HL-60 (cell line): ENCODE measurements at places on chromosomes 2 and 18.

- no peak for DNase-seq
These were observed 31.7 kb downstream of the MTERF4 start for GRCh38 chr2:241070361-241070760.

GRCh38 chr2:208671886-208672680, 265.5 kb downstream of the PTH2R start:
- DNase-seq, result no peak

- DNase-seq, result no peak
These were observed 50.4 kb downstream of the XDH start for GRCh38 chr2:31363956-31364750.

- DNase-seq, result no peak
These were observed 53.1 kb upstream of the TPO start for GRCh38 chr2:1360144-1360543.

DNA sequence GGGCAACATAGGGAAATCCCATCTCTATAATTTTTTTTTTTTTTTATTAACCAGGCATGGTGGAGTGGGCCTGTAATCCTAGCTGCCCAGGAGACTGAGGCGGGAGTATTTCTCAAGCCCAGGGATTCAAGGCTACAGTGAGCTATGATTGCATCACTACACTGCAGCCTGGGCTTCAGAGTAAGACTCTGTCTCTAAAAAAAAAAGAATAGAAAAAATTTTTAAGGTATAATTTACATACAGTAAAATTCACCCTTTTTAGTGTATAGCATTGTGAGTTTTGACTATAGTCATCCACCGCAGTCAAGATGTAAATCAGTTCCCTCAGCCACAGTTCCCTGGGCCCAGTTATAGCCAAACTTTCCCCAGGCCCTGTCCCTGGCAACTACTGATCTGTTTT, 57.1 kb upstream of the MSH6 start:
- DNase-seq, result no peak

GRCh38 chr2:46400016-46400415, 79.3 kb upstream of the TMEM247 start:
- no peak for DNase-seq

DNA sequence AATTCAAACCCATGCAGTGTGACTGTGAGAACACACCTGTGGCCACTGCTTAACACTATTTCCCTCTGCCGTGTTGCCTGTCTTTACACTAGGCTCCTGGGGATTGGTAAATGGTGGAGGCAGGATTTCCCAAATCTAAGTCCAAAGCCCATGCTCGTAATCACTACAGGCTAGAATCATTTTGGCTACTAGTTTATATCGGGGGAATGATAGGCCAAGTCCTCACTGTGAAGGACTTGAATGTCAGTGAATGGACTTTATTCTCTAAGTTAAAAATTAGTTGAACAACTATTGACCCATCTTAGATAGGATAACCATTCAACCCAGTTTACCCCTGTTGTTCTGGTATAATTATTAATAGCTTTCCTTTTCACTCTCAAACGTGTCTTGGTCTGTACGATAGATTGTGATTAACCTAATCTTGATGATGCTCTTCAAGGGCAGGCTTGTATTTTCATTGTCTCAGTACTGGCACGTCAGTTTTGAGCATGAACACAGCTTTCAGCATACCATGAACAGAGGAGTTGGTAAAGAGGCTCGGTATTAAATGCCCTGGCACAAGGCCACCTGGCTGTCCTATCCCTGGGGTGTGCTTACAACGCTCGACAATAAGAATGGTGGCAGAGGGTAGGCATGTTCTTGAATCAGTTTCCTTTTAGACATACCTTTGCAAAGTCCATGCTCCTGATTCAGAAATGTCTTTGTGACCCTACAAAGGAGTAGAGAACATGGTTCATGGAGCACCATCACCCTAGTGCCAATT, 148.8 kb downstream of the RTN4 start:
- DNase-seq, result no peak

- no peak for DNase-seq
These were observed 41.7 kb upstream of the RND3 start for GRCh38 chr2:150528861-150529801.

- DNase-seq, result no peak
These were observed 12.3 kb downstream of the MEP1B start for GRCh38 chr18:32201948-32202672.

DNA sequence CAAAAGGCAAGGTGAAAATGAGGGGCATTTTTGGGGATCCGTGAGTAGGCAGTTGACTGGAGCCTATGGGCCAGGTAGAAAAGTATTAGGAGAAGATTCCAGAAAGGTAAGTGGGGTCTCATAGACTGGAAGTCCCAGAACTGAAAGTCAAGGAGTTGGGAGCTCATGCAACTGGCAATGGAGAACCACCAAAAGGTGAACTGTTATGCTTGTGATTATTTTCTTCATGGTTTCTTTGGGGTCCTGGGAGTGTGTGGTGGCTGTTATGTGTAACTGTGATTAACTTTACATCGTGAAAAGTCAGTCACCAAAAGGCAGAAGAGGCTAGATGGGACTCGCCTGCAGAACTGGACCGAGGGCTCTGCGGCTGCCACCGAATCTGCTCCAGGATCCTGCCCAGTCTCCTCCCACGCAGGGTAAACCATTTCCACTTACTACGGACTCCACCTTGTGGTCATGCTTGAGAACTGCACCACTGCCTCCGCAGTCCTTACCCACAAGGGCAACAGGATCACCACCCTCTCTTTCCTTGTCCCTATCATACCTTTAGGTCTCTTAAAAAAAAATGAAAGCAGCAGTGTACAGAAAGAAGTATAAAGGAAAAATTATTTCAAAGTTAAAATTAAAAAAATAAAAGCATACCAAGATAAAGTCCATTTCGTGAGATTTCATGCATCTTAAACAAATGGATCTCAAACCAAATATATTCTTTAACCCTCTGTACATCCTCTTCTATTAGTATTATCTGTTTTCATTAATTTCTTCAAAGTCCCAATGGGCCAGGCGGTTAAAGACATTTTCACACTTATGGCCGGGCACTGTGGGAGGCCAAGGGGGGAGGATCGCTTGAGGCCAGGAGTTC, 15.6 kb upstream of the CEP68 start:
- peak; percentile 82 for DNase-seq

DNA sequence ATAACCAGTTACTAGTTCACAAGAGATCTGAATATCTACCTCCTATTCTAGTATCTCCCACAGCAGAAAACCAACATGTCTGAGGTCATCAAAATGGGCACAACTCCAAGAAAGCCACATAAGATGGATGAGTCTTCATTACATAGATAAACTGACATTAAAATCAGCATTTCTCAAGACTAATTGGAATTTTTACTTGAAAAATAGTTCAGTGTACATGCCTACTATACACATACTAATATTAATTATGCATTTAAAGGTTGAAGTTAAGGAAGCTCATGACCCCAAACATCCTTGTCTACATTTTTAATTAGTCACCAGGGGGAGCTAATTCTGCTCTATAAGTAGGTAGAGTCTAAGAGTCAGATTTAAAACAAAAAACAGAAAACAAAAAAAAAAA, 41.9 kb downstream of the ZNF521 start:
- no peak for DNase-seq

DNA sequence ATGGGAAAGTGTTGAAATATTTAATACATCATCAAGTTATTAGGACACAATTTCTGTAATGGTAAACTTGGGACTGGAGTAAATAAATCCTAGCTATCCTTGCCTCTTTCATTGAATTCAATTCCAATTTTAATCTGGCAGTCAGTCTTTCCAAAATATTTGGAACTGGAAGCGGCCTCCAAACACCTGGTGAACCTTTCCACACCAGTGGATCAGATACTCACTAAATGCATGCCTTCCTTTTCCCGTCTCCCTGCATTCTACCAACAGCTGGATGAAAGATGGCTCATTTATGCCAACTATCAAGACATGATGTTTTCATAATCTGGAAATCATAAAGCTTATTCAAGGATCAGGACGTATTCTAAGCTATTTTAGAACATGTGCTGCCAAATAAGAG, 488.2 kb upstream of the SPHKAP start:
- DNase-seq, result no peak

DNA sequence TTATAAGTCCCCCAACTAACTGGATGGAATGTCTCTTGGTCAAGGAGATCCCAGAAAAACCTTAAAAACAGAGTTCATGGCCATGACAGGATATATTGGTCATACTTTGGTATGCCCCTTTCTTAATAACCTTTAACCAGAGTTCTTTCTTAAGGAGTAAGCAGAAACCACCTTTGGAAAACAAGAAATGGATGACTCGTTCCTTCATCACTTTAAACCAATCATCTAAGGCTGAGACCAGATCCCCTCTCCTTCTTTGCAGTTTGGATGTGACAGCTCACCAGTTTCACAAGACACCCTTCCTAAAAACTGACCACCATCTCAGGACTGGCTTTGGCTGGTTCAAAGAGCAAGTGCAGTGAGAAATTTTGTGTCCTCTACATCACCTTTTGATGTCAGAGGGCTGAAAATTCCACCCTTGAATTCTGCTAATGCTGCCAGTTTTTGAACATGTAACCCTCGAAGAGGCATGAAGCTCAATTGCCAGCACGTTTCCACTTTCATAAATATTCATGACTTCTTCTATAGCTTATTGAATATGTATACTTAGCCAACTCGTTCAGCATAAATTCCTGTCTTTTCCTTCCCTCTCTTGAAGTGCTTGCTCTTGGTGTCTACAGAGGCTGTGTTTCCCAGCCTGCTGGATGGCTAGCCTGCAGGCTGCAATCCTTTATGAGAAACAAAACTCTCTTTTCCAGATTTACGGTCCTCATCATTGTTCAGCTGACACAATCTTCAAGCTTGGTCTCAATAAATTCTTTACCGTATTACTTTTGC, 1323.5 kb upstream of the TMEFF2 start:
- DNase-seq, result no peak

- DNase-seq, result no peak
These were observed 47.8 kb upstream of the NT5C1B start for GRCh38 chr2:18637196-18637595.

DNA sequence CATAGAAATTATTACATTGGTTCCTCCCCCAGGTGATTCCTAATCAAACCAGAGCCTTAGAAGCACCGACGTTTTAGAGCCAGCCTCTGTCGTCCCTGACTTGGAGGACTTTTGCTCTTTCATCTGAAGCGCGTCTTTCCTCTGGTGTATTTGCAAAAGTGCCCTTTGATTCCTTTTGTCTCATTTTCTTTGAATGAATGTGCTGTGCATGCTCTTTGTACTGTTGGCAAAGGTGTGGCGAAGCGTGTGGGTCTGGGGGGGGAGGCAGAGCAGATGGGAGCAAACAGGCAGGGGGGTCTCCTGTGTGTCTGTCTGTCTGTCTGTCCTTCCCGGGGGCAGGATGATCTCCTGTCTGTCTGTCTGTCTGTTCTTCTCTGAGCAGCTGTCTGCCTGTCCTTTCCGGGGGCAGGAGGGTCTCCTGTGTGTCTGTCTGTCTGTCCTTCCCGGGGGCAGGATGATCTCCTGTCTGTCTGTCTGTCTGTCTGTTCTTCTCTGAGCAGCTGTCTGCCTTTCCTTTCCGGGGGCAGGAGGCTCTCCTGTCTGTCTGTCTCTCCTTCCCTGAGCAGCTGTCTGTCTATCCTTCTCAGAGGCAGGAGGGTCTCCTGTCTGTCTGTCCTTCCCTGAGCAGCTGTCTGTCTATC, 205.5 kb upstream of the MYT1L start:
- DNase-seq, result no peak

DNA sequence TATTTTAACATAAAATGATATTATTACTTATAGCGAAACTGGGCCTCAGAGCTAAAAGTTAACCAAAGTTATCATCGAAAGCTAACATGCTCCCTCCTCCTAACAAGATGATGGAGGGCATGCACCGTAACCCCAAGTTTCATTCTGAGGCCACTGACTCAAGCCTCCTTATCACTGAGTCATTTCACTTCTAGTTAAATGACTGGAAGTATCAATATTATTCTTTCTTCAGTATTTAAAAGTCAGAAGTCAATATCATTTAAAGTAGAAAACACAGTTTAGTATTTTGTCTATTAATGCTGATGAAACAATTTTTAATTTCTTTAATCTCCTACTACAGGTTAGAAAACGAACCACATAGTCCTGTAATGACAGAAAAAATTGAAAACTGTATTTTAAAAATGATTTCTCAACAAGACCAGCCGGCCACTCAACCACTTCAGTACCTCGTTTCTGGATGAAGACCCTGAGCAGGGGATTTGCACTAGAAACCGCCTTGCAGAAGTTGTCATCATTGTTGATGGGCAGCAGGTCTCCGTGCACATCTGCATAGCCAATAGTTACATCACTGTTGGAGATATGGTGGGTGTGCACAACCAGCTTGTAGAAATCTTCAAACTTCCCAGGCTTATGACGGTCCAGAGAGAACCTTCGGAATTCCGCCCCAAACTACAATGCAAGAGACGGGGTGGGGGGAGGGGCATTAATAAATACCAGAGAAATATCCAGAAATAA, 44.9 kb downstream of the PARD6G start:
- no peak for DNase-seq

DNA sequence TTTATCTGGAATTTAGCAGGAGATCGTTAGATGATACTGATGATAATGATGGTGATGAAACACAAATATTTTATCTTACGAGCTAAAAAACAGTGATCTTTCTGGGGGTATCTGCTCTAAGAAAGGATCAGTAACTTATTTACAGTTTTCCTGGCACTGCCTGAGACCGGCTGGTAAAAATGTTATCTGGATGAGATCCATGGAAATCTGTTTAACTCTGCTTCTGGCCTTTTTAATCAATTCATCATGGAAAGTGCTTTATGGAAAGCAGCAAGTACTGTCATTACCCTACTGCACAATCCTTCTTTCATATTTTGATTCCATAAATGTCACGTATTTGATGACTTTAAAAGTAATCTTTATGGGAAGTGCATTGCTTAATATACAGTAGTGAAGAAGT, 612.7 kb upstream of the GCFC2 start:
- no peak for DNase-seq

GRCh38 chr18:75474332-75474731, 46.8 kb upstream of the SMIM21 start:
- no peak for DNase-seq

GRCh38 chr2:171793691-171794678, 100.1 kb downstream of the SLC25A12 start:
- no peak for DNase-seq

GRCh38 chr18:33424266-33424946, 16.1 kb downstream of the CCDC178 start:
- DNase-seq, result no peak

- no peak for DNase-seq
These were observed 185.1 kb downstream of the NEDD4L start for GRCh38 chr18:58229162-58229561.

- DNase-seq, result no peak
These were observed at the start of gene ESPNL for GRCh38 chr2:238100049-238100820. TSS of gene ESPNL (plus strand) at chr2:238100340. CDS start at chr2:238100420, 80 bp downstream.

- DNase-seq, result no peak
These were observed 1.5 kb downstream of the CAB39 start for GRCh38 chr2:230714136-230714480.
